ENCODE measurements at places on chromosomes 2 and 18. TPM values are rescaled to one million over a fixed set of nuclear protein-coding genes. Genes with fewer than 3 reads are reported as not detected.

DNMT3A gene
- 33.0 TPM for polyA plus RNA-seq

FKBP1B gene
- 183 TPM for polyA plus RNA-seq

COLEC11 gene
- 1.7 TPM for polyA plus RNA-seq

TUBA3D gene
- not detected for polyA plus RNA-seq

ZNF24 gene
- 39.4 TPM for polyA plus RNA-seq

CABLES1 gene
- 1.8 TPM for polyA plus RNA-seq

ADAM17 gene
- 32.3 TPM for polyA plus RNA-seq
